ENCODE measurements at places on chromosomes 2 and 18. TPM values are rescaled to one million over a fixed set of nuclear protein-coding genes. Genes with fewer than 3 reads are reported as not detected.

Gene MRO
- not detected for total RNA-seq

Gene ITPRIPL1
- total RNA-seq = 4.3 TPM

Gene RNPEPL1
- total RNA-seq = 17.2 TPM

Gene POTEF
- not detected for total RNA-seq

Gene GCG
- total RNA-seq = not detected

Gene ANKRD30BL
- total RNA-seq = not detected

Gene CLEC4F
- not detected for total RNA-seq

Gene UGT1A10
- total RNA-seq = not detected

Gene MYO7B
- under 0.01 TPM for total RNA-seq

Gene PLCL1
- total RNA-seq = 0.11 TPM

Gene TRIM43B
- total RNA-seq = not detected

Gene COL4A4
- 5.3 TPM for total RNA-seq

Gene ACTG2
- 0.39 TPM for total RNA-seq

Gene GRHL1
- 8.2 TPM for total RNA-seq

Gene IL1R2
- total RNA-seq = 3.1 TPM

Gene SLC4A5
- total RNA-seq = 1.2 TPM

Gene OTOF
- not detected for total RNA-seq

Gene GAL3ST2
- 0.79 TPM for total RNA-seq

Gene CNGA3
- not detected for total RNA-seq

Gene AFTPH
- 28.4 TPM for total RNA-seq

Gene ESPNL
- total RNA-seq = 7.5 TPM

Gene CHRNG
- not detected for total RNA-seq

Gene TUBA4B
- not detected for total RNA-seq

Gene LANCL1
- 54.9 TPM for total RNA-seq

Gene GTF2A1L
- total RNA-seq = 0.54 TPM

Gene GNAL
- total RNA-seq = 0.43 TPM

Gene GPR155
- 20.5 TPM for total RNA-seq

Gene TGIF1
- 191 TPM for total RNA-seq

Gene AGXT
- not detected for total RNA-seq

Gene C2orf81
- 3.1 TPM for total RNA-seq

Gene GALR1
- not detected for total RNA-seq

Gene EMILIN1
- total RNA-seq = 5.2 TPM

Gene PLEKHM3
- 18.8 TPM for total RNA-seq

Gene ZCCHC2
- total RNA-seq = 10.3 TPM

Gene SCYGR4
- not detected for total RNA-seq

Gene ST6GAL2
- total RNA-seq = under 0.01 TPM

Gene SYT4
- total RNA-seq = not detected

Gene CYRIA
- total RNA-seq = 5.5 TPM

Gene PSMA8
- total RNA-seq = not detected

Gene LYG2
- not detected for total RNA-seq

Gene REG3A
- not detected for total RNA-seq

Gene CFAP53
- 0.43 TPM for total RNA-seq

Gene ERBB4
- total RNA-seq = not detected

Gene TDRD15
- not detected for total RNA-seq

Gene SERPINB13
- total RNA-seq = not detected

Gene XDH
- 0.11 TPM for total RNA-seq
